Stimulated activated CD4-positive, alpha-beta T cell treated with anti-CD3 and anti-CD28 coated beads, Interleukin-1b, Interleukin-23, amount 100 ng/mL, for 4 hours (primary cell): ENCODE measurements at places on chromosomes 4 and X.

- DNase-seq: no peak
Observed at GRCh38 chr4:41507291-41507947, 30.5 kb upstream of the LIMCH1 start.

GRCh38 chrX:23662853-23663252 is 4.4 kb upstream of the PRDX4 start:
- no peak for DNase-seq

DNA sequence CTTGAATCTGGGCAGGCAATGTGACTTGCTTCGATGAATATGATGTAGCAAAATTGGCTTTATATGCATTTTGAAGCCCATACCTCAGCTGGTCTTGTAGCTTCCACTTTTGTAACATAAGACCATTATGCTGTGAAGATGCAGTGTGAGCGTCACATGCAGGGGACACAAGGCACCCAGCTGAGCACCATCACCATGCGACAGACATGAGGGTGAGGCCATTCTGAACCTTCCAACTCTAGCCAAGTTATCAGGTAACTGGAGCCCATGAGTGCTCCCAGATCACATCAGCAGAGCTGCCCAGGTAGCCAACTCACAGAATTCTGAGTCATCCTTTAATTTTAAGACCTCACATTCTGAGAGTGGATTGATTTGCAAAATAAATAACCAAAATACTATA is 705.9 kb downstream of the FSTL5 start:
- no peak for DNase-seq

- no peak for DNase-seq
Observed at GRCh38 chr4:54107951-54108748, 8.2 kb downstream of the GSX2 start.

- no peak for DNase-seq
Observed at GRCh38 chr4:137519406-137519805, 12.9 kb downstream of the PCDH18 start.

- DNase-seq: no peak
Observed at GRCh38 chr4:8558080-8558960, 21.9 kb upstream of the GPR78 start.

DNA sequence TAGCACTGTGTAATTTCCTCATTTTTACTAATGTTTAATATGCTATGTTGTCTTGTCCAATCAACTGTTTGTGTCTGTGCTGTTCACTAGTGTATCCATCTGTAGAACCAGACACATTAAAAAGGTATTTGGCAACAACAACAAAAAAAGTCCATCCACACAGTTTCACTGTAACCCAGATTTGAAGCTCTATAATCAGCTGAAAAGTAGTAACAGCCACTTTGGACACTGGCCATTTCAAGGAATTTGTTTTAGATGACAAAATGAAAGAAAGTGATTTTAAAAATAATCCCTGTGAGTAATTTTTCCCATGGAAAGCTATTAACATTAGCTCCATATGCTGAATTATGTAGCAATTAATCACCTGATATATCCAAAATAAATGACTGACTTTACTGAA is 2.2 kb upstream of the FBXL5 start:
- DNase-seq: no peak

DNA sequence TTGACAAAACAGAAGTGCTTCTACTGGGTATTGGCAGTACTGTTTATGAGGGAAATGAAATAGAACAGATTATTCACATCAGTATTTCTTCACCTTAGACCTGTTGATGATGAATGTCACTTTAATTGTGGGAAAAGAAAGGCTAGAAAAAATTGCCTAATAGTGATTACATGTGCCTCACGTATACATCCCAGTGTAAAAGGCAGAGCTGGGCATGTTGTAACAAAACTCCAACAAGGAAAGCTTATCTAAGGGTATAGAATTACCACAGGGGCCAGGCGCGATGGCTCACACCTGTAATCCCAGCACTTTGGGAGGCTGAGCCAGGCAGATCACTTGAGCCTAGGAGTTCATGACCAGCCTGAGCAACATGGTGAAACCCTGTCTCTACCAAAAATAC is 4.2 kb downstream of the PGM2 start:
- DNase-seq: no peak

GRCh38 chr4:88791274-88791673 is 93.6 kb upstream of the NAP1L5 start:
- DNase-seq: no peak

- DNase-seq: no peak
Observed at GRCh38 chrX:82765811-82766210, 742.3 kb upstream of the POU3F4 start.

- DNase-seq: no peak
Observed at GRCh38 chr4:183099537-183100297, 660 bp downstream of the WWC2 start.

DNA sequence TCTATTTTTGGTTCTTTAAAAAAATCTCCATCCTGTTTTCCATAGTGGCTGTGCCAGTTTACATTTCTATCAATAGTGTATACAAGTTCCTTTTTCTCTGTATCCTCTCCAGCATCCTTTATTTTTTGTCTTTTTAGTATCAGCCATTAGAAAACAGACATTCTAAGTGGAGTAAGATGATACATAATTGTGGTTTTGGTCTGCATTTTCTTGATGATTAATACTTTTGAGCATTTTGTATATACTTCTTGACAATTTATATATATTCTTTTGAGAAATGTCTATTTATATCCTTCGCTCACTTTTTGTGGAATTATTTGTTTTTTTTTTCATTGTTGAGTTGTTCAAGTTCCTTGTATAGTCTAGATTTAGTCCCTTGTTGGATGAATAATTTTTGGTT is 382.2 kb upstream of the SPOCK3 start:
- DNase-seq: no peak

- DNase-seq: no peak
Observed at GRCh38 chr4:1302159-1302558, 12.5 kb downstream of the MAEA start.

DNA sequence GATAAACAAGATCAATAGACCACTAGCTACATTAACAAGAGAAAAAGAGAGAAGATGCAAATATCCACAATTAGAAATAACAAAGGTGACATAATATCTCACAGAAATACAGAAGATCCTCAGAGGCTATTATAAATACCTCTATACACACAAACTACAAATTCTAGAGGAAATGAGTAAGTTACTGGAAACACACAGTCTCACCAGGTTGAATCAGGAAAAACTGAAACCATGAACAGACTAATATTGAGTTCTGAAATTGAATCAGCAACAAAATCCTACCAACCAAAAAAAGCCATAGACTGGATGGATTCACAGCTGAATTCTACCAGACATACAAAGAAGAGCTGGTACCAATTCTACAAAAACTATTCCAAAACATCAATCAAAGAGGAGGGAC is 211.8 kb upstream of the CPEB2 start:
- no peak for DNase-seq

- DNase-seq: no peak
Observed at GRCh38 chr4:143302536-143302935, 34.1 kb upstream of the GAB1 start.

- DNase-seq: no peak
Observed at GRCh38 chr4:118711052-118711451, 25.9 kb downstream of the METTL14 start.

GRCh38 chr4:101345596-101346350 is 1.6 kb downstream of the PPP3CA start:
- peak; percentile 33 for DNase-seq

- DNase-seq: no peak
Observed at GRCh38 chrX:120456973-120457372, 12.1 kb downstream of the LAMP2 start.

DNA sequence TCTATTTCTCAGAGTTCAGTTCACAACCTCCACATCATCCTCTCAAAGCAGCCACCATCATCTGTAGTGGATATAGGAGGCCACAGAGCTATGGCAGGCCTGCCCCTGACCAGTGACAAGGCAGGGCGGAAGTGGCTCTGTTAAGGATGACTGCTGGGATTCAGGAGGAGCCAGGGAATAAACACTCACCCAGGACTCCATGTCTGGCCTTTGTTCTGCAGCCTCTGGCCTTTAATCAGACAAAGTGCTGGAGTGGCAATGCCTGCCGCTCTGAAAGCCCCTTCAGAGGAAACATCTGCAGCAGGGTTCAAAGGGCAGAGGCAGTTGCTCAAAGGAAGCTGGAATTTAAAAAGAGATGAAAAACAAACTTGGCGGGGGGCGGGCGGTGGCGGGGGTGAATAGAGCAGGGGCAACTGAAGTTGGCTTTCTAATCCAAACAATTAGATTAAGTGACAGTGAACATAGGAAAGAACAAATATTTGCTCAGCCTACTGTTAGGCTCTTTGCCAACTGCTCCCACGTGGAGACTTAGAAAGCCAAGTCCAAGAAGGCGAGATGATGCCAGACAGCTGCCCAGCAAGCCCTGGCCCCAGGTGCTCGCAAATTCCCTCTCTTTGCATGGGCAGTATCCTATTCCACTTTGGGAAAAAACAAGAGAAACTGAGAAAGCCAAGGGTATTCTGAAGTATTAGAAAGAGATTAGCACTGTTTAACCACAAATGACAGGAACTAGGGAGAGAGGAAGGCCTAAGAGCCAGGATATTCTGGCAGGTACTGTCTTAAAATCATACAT is 5.5 kb downstream of the MPP1 start:
- no peak for DNase-seq

GRCh38 chr4:137545461-137545861 is 13.2 kb upstream of the PCDH18 start:
- DNase-seq: no peak

DNA sequence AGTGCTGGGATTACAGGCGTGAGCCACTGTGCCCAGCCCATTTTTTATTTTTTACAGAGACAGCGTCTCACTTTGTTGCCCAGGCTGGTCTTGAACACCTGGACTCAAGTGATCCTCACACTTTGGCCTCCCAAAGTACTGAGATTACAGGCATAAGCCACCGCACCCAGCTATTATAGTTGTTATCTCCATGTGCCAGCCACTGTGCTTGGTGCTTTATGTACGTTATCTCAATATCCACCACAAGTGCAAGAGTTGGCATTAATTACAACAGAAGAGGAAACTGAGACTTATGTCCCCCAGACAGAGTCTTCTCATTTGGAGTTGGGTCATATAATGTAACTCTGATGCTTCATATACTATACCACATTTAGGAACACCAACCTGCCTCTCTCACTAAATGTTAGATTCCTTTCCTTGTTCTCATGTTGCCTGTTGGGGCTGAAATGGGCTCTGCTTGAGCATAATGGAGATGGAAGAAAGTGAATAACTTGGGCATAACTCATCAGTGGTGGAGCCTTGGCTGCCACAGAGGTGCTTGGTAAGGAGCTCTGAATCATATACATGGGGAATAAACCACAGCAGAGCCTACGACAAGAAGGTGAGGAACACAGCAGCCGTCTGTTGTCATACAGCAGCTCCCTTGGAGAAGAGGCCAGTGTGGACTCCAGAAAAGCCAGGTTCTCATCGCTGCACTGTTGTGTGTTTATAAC is 84.3 kb downstream of the SPRY1 start:
- no peak for DNase-seq

DNA sequence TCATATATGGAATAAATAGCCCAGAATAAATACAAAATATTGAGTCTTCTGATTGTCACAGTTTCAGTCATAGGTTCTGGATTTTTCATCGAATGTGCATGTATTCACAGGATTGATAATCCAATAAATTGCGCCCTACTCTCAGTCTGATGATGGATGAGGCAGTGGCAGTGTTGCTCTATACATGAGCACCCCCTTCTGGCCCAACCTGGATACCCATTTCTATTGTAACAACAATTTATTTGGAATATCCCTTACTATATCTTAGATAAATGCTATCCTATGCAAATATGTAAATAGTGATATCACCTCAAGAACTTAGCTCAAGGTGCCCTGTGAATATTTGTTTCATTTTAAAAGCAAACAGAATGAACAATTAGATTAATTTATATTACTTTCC is 733.7 kb upstream of the PABPC4L start:
- no peak for DNase-seq

DNA sequence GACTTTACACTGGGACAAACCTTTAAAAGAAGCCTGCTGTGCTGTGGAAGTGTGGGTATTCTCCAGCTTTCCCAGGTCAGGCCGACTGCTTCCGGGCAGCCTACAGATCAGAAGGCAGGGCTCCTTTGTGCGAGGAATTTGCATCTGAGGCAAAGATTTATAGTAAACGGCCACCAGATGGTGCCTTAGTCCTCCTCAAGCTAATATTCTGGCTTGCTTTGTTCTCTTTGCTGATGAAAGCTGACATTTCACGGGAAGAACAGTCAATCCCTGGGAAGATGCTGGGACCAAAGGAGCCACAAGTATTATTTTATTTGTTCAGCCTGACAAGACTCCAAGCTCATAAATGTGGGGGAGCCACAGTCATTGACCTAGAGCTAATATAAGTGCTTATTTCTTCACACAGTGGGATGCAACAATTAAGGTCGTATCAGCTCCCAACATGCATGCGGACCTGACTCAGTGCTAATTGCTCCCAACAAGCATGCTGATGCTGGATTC is 120.7 kb upstream of the TRIM2 start:
- no peak for DNase-seq

- no peak for DNase-seq
Observed at GRCh38 chrX:140733766-140734342, 24.3 kb downstream of the LINC00632 start.

DNA sequence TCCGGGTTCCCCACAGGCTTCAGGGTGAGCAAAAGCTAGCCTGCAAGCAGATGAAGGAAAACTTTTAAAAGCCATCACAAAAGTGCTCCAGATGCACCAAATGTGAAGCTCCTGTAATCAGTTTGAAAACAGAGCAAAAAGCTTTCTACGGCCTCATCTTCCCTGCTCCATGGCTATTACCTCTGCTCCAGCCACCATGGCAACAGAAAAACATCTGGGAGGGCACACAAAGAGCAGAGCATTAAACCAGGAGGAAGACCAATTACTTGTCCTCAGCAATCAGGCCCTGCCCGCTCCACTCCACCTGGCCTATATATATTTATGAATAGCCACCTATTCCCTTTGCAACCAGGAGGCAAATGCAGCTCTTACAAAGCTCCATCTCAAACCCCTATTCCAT is 33.6 kb downstream of the TMEM154 start:
- no peak for DNase-seq

- no peak for DNase-seq
Observed at GRCh38 chr4:129240816-129241215, 144.9 kb downstream of the C4orf33 start.

- DNase-seq: peak; percentile 11
Observed at GRCh38 chrX:23694606-23695005, 27.3 kb downstream of the PRDX4 start.

GRCh38 chrX:53682885-53683555 is 3.5 kb downstream of the HUWE1 start:
- DNase-seq: no peak

DNA sequence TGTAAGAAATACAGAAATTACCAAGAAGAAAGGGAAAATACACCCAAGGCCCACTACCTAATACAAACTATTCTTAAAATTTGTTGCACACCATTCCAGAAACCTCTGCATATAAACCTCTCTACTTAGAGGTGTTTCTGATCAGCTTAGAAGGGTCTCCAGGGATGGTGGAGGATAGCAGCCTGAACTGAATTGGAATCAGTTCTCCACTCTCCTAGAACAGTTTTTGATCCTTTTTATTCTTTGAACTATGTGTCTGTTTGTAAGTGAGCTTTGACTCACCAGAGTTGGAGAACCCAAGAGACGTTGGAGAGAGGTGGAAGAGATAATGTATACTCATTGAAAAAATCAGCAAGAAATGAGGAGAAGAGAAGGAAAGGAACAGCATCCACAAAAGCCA is 96.6 kb upstream of the OTUD4 start:
- DNase-seq: no peak
